Muscle of leg (tissue), 16 donors: ENCODE measurements at places on chromosomes 11 and 22. TPM values are rescaled to one million over a fixed set of nuclear protein-coding genes. Genes with fewer than 3 reads are reported as not detected.

TRIM49D2 gene
- total RNA-seq: not detected

DNA sequence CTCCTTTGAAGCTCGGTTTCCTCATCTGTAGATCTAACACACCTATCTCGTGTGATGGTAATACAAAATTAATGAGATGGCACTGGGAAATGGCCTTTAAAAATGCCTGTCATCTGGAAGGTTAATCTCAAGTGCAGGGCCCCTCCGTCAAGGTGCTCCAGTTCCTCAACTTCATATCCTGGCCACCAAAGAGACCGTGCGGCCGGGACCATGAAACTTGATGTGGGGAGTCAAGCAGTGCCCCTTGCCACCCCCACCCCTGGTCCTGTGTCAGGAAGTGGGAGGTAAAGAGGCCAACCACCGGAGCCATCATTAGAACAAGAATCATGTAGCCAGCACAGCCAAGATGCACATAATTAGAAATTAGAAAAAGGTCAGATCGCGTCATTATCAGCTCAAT lies 108.2 kb downstream of the FEZ1 start:
- no peak for DNase-seq

BEST1 gene
- total RNA-seq: 1.6 TPM

DNA sequence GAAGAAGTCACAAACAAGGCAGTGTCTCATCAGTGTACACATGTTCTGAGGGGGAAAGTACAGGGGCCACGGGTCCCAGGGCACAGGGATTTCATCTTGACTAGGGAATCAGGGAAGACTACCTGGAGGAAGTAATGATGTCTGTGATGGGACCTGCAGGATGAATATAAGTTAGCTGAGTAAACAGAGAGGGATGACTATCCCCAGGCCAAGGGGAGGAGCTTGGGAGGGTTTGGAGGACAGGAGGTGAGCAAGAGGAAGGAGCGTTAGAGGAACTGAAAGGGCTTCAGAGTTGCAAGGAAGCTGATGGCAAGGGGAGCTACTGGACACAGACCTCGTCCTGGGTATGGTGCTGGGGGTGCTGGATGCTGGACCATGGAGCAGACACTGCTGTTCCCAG lies 56.4 kb downstream of the TRAF6 start:
- no peak for DNase-seq

DNA sequence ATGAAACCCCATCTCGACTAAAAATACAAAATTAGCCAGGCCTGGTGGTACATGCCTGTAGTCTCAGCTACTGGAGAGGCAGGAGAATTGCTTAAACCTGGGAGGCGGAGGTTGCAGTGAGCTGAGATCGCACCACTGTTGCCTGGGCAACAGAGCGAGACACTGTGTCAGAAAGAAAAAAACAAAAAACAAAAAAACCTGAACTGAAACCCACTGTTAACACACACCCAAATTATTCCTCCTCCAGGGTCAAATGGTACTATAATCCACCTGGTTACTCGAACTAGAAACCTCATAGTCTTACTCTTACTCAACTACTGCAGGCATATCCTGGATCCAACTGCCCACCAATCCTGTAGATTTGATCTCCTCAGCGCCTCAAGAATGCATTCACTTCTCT lies 35.5 kb downstream of the USP28 start:
- DNase-seq: no peak

DNA sequence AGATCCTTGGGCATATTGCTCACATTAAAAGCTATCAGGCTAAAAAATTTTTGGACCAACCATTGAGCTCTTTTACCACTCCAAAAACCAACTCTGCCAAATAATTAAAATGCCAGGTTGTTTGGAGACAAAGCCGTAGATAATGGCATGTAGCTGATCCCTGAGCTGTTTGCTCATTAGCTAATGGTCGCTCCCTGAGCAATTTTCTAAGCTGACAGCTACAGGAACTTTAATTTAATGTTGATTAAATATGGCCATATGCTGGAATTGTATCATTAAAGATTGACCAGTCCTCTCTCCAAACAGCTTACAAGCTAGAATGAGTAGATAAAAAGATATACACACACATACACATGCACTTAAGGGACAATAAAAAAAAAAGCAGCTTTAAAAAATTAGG lies 216.2 kb upstream of the ARHGAP20 start:
- DNase-seq: no peak

GRCh38 chr11:60658409-60658808 lies 41.0 kb upstream of the MS4A8 start:
- peak; percentile 5 for DNase-seq

DNA sequence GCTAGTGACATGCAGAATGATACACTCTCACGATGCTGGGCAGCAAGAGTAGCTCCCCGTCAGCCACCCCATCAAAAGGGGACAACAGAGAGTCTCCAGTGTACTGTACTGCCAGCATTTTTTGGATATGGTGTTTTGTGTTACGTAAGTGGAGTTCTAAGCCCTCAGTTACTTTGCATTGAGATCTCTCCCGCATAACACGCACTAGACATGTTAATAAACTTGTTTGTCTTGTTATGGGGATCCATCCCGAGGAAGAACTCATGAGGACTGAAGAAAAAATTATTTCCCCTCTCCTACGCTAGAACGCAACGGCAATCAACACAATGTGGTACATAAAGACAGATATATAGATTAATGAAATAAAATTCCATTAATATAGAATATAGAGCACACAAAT lies 24.2 kb downstream of the NCAPD3 start:
- DNase-seq: no peak

- no peak for DNase-seq
Observed at GRCh38 chr11:127340438-127340837, 339.9 kb upstream of the KIRREL3 start.

DNA sequence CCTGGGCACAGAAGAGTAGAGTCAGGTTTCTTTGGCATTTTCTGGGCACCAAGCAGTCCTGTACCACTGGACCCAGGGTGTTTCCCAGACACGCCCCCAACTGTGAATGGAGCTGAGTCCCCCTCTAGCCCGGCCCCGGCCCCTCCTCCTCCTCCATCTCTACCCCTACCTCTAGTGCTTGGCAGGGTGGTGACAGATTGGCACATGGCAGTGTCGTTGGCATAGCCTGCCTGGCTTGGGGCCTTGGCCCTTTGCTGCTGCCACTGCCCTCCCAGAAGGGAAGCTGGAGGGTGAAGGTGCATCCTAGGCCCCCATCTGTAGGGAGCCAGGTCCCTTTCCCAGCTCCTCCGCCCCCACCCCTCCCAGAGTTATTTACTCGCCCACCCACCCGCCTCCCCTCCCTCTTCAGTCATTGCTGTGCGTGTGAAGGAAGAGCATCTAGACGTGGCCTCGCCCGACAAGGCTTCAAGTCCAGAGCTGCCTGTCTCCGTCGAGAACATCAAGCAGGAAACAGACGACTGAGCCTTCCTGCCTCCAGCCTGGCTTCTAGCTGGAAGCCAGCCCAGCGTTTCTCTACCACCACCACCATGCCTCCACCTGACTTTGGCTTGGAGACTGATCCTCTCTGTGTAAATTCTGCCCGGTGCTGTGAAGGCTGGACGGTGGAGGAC lies 10.9 kb downstream of the CHADL start:
- DNase-seq: no peak

DNA sequence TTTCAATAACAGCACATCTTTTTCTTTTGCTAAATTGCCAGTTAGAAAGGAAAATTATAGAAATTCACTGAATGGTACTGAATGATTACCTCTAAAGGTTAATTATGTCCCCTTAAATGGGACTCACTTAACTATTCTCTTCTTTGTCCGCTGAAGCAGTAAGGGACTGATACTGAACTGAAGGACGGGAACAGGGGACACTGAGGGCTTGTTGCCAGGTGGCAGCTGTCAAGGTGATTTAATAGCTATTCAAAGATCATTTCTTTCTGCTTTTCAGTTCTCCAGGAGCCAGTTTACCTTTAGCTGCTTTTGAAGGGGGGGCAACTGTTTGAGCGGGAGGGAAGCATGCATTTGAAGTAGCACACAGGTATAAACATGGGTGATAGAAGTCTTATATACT lies 325.4 kb upstream of the CCDC90B start:
- DNase-seq: no peak

HIPK3 gene
- 189 TPM for total RNA-seq

DNA sequence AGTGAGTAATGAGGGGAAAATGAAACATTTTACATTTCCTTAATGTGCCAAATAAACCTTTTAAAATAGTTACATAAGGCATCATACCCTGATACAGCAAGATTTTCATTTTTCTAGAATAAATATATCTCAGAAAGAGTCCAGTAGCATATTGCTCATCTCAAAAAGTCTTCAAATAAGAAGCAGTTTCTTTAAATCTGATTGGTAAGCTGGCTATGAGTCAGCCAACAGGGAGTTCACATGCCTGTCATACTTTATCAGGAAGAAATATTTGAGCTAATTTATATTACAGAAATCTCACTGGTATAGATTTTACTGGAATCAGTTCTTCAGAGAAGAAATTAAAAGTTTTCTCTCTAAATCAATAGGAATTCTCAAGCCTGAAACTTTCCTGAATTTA lies 258.1 kb downstream of the C11orf87 start:
- DNase-seq: no peak

CPT1A gene
- total RNA-seq: 10.0 TPM

DNA sequence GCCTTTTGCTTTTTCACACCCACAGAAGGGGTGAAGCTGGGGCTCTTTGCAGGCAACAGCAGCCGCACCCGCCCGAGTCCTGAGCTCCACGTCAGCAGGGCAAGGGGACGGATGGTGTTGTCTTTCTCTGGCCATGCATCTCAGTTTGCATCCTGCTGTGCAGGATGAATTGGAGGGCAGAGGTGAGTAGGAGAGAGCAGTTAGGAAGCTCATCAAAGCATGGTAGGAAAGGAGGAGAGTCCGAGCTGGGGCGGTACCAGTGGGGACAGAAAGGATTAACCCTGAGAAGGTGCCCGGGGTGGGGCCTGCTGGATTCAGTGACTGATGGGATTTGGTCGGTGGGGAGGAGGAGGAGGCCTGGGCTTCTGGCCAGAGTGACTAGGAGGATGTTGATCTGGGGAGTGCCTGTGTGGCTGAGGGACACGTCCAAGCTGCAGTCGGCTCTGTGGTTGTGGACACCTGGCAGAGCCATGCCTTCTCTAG lies 14.6 kb downstream of the FAM83F start:
- DNase-seq: no peak

GRCh38 chr11:45651841-45652749 lies 13.3 kb downstream of the CHST1 start:
- DNase-seq: no peak

DNA sequence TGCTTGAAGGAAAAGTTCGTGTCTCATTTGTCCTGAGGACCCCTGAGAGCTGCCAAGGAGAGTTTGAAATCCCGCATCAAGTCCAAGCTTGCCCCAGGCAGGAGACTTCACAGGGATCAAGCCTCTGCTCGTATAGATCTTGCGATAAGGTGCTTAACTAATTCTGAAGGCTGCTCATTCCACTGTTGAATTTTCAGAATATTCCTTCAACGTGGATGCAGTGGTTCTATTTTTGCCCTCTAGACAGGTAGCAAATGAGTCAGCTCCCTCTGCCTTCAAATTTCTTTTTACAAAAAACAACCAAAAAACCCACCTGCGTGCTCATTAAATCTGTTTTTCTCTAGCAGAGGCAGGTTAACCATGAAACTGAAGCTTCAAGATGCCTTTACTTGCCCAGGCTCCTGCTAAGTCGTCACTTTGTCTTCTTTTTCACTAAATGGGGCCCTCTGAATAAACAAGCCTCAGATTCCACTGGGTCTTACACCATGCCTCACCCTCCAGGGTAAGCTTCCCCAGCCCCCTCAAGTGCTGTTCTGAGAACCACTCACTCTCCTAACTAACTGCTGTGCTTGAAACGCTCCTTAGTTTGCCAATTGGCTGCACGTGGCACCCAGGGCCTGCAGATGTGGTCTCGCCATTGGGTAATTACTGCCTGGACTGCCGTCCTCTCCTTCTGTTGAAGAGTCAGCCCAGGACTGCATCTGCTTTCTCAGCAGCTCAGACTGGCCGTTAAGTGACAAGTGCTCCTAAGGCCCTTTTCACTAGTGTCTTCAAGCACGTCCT lies 105.0 kb downstream of the TRPC6 start:
- DNase-seq: no peak

- DNase-seq: peak; percentile 83
Observed at GRCh38 chr11:118610773-118611432, 3.5 kb downstream of the PHLDB1 start.

DNA sequence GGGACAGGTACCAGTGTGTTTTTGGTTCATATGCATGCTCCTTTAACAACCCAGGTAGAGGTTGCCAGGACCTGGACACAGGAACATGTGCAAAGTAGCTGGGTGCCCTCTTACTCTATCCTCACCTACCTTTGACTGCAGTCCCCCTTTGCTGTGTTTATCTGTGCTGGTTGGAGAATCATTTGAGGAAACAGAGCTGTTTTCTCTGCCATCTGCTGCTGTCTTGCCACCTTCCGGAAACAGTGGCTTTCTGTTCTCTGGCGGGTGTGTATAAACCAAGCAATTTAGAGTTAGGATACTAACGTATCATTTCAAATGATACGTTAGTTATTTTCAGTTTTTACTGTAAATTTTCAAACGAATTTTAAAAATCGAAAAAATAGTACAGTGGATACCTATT lies 171.9 kb upstream of the TTC12 start:
- no peak for DNase-seq

GRCh38 chr22:17205432-17205831 lies 13.8 kb downstream of the ADA2 start:
- peak; percentile 18 for DNase-seq

DNA sequence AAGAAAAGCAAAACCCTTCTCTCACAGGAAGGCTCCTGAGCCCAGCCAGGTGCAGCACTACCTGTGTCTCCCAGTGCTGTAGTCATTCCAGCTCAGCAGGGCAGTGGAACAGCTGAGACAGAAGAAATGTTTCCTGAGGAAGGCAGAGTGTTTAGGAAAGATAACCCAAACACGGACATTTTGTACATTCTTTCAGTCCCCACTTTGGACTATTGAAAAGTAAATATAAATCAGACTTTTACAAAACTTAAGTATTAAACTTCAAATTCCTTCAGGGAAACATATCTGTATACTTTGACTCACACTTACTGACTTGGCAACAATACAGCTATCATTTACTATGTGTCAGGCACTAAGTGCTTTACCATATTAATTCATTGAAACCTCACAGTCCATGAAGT lies 40.4 kb downstream of the RRAS2 start:
- no peak for DNase-seq

NLRX1 gene
- 10.2 TPM for total RNA-seq

DNA sequence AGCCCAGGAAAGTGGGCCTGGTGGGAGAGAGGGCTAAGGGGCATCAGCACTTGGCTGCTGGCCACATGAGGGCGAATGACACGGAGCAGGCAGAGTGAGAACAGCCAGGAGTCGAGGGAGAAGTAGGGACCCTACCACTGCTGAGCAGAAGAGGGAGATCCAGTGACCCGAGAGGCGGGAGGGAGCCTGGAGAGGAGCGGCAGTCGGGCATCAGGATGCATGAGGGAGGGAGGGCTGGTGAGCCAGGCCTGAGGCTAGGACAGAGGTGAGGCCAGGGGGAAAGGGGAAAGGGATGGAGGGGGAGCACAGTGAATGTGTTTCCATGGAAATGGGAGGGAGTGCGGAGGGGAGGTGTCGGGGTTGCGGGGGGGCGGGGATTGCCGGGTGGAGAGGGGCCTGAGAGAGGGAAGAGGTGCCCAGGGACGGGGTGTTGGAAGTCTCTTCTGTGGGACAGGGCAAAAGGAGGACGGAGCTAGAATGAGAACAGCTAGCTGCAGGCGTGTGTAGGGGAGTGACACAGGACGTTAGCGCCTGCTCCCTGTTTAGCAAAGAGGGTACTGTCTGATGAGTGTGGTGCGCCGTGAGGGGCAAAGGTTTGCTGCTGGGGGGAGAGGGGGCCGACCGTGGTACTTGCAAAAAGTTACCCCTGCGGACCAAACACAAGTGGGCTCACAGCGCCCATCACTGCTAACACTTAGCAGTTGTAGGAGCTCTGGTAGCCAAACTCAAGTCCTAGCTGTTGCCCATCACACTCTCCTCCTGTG lies 37.1 kb upstream of the WNT11 start:
- DNase-seq: no peak

PRODH gene
- 7.1 TPM for total RNA-seq

MS4A12 gene
- total RNA-seq: not detected
